SK-N-SH treated with all-trans-retinoic acid at 6 μM for 48 hours (cell line): ENCODE measurements at places on chromosomes 6 and 20.

DNA sequence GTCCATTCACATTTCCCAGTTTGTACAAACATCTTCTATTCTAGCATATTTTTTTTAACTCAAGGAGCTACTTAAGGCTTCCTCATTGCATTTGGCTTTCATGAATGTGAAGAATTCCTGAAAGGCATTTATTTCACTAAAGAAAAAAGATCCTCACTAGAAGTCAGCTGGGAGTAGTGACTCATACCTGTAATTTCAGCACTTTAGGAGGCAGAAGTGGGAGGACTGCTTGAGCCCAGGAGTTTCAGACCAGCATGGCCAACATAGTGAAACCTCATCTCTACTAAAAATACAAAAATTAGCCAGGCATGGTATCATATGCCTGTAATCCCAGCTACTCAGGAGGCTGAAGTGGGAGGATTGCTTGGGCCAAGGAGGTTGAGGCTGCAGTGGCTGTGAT, 30.9 kb upstream of the XRN2 start:
- no peak for ATAC-seq

- ATAC-seq = no peak
Measured at GRCh38 chr6:104050455-104050854, 809.3 kb downstream of the HACE1 start.

DNA sequence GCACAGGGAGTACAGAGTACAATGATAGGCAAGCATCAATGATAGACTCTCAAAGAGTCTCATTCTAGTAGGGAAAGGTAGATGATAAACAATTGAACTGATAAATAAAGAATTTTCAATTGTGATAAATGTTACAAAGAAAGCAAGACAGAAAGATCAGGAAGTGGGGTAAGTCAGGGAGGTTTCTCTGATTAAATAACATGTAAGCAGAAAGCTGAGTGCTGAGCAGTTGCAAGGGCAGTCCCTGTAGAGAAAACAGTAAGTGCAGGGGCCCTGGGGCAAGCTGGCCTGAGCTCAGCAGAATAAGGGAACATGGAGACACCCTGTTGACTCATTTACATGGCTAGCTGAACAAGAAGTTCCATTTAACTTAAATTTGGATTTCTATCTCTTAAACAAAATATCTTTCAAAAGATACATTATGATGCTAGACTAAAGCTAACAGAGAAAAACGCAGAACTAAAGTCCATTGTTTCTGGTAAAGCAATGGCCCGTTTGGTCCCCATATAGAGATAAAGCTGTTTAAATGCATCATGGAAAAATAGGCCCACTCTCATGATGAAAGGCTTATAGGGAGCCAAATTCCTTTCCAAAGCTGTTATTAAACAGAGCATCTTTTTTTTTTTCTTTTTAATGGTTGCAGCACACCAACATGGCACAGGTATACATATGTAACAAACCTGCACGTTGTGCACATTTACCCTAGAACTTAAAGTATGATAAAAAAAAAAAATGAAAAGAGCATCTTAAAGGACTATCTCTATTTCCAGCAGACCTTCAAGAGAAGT, 5.3 kb upstream of the TNFAIP3 start:
- ATAC-seq = no peak

GRCh38 chr6:56091159-56091869, 156.1 kb downstream of the COL21A1 start:
- peak; percentile 79 for ATAC-seq

- ATAC-seq = no peak
Measured at GRCh38 chr20:47031004-47031403, 136.4 kb downstream of the EYA2 start.

GRCh38 chr20:39019805-39020325, 57.7 kb downstream of the DHX35 start:
- no peak for ATAC-seq

DNA sequence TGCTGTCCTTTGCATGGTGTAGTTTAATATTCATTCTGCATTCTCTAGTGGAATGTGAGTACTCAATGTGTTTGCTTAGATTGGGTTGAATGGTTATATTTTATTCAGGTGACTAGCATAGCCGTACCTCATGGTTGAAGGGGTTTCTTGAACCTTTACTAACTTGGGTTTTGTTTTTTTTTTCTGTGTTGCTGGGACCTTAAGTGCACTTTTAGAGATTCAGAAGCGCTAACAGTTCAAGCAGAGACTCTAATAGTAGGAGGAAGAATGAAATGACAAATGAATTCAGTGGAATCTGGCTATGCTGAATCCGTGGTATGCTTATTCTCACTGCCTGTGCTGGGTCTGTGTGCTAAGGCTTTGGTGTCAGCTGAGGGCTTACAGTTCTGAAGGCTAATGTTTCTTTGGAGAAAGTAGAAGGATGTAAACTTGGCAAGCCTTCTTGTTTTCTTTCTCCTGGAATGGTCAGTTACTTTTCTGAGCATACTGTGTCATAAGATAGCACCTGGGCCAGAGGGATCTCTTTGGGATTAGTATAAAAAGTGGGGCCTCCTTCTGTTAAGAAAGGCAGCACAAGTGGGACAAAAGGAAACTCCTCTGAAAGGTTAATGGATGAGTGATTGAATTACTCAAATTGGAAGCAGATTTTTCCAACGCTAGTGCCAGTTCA, 28.7 kb downstream of the RNF144B start:
- peak; percentile 94 for ATAC-seq

DNA sequence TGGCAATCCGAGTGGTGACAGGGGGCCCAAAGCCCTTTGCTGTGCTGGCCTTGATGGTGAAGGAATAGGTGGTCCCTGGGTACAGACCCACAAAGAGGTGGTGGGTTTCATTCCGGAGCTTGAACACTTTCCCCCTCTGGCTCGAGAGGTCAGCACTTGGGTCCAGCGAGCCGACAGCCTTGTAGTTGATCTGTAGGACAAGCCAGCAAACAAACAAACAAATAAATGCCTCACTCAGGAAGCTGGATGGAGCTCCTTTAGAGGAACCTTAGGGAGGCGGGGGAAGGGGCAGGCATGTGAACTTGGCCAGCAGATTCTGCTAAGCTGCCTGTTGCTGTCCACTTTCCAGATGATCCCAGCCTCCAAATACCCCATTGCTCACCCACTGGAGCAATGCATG, 733.9 kb upstream of the CHD6 start:
- no peak for ATAC-seq

GRCh38 chr20:3470208-3470626, 601 bp upstream of the ATRN start:
- no peak for ATAC-seq

DNA sequence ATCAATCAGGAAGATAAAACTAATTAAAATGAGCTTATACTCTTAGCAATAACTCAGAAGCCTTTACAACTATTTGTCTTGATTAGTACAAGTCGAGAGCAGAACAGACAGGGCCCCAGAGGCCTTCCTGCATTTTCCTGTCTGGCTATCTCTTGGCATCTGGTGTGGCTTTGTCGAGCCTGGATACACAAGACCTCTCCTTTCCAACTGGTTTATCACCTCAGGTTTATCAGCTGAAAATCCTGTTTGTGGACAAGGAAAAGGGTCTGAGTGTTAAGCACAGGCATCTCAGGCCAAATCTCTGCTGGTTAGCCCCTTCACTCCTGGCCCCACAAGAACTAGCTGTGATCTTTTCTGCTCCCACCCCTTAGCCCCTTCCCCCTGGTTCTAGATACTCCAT, 32.6 kb downstream of the BAK1 start:
- ATAC-seq = no peak

DNA sequence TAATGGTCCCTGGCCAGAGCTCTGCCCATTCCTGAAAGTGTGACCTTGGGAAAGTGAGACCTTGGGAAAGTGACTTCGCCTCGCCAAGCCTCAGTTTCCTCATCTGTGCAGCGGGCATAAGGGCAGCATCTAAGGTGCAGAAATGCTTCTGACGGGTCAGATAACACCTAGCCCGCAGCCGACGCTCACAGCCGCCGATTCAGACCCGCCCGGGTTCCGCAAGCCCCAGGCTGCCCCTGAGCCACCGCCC, 486 bp downstream of the FKBP1A start:
- ATAC-seq = peak; percentile 14

DNA sequence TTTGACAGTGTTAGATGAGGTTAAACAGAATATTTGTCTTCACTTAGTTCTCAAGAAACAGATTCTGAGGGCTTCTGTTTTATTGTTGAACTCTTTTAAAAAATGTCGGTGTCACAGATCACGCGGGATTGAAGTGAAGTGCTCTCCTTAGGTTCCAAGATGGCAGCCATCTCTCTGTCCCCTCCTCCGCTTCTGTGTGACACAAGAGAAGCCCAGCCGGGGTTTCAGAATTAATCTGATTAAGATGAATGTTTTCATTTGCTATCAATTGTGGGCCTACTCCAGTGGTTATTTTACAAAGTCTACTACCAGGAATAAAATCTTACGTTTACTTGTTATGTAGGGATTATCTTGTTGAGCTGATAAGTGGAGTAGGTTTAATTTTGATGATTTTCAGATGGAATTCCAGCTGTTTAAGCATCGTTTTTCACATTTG, 10.9 kb downstream of the HIVEP1 start:
- no peak for ATAC-seq

- ATAC-seq = peak; percentile 51
Measured at GRCh38 chr6:150894935-150895552, 29.5 kb downstream of the MTHFD1L start.

- ATAC-seq = no peak
Measured at GRCh38 chr20:25464501-25465242, 57.2 kb downstream of the GINS1 start.

- ATAC-seq = no peak
Measured at GRCh38 chr6:110075406-110075805, 97.3 kb downstream of the GPR6 start.

- ATAC-seq = no peak
Measured at GRCh38 chr20:63337786-63338420, 23.2 kb downstream of the CHRNA4 start.

- ATAC-seq = peak; percentile 92
Measured at GRCh38 chr6:33014841-33015634, 5.6 kb upstream of the HLA-DOA start.

DNA sequence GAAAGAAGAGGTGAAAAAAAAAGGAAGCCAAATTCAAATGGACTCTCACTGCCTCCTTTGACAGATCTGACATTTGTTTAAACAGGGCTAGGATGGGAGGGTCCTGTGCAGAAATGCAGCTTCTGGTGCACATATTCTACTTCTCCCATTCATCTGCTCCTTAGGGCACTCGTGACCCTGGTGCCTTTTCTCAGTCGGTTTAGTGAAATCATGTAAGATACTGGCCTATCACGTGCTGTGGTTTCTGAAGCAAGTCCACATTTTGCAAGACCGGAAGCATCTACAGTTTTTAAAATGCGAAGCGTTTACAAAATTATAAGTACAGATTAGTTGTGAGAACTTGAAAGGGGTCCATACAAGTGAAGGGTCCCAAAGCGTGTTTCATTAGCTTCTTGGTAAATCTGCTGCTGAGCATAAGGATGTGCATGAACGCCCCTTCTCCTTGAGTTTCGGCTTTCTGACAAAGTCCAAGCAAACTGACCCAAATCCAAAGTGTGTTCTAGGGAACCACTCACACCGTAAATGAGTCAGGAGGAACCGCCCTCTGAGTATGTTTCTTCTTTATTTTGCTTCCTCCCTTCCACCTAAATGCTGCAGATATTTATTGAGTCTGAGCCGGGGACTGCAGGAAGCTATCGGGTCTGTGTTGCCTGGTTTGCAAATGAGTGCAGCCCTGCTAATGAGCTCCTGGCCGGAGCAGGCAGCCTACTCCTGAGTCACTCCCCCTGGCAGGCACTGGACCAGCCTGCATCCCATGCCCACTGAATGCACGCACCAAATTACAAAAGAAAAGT, 323.8 kb upstream of the JARID2 start:
- no peak for ATAC-seq

GRCh38 chr6:31663126-31663960, 1.5 kb downstream of the GPANK1 start:
- ATAC-seq = no peak

DNA sequence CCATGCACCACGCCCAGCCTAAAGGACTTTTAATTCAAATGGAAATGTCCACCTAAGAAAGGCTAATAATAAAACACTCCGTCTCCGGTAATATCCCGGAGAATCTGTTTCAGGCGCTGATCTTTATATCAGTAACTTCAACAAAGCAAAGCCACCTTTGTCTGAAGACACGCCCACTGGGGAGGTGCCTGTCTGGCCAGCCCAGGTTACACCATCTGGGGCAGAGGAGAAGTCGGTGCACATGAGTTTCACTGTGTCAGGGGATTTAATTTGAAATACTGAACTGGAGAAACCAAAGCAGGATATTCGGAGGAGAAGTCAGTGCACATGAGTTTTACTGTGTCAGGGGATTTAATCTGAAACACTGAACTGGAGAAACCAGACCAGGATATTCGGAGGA, 9.4 kb downstream of the SERPINB6 start:
- no peak for ATAC-seq

- no peak for ATAC-seq
Measured at GRCh38 chr20:49161428-49162152, 26.5 kb downstream of the STAU1 start.

GRCh38 chr6:149458806-149459205, 26.0 kb downstream of the ZC3H12D start:
- ATAC-seq = no peak

DNA sequence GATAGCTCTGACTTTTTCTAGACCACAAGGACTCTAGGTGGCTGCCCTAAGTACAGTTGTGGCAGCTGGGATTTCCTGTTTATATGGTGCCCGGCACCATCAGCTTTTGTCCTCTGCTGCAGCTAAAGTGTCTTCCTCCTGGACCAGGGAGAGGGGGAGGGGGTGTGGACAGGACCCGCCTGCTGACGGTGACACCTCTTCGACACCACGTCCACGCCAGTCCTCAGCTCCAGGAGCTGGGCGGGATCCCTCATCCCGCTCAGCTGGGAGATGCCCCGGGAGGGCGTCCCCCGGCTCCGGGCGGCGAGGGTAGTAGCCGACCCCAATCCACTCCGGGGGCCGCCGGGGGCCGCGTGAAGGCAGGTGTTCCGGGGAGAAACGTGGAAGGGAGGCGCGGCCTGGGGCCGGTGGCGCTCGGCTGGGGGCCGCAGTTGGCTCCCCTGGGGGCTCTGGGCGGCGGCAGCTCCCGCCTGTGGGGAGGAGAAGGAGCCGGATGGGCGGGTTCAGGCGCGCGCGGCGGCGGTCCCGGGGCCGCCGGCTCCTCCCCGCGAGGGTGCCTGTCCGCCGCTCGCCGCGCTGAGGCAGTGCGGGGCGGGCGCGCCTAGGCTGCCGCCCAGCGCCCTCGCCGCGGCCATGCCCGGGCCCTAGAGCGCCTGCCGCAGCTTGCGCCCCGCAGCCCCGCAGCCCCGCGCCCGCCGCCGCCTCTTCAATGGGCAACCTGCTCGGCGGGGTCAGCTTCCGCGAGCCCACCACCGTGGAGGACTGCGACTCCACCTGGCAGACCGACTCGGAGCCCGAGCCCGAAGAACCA, at the start of gene OGFRL1:
Gene OGFRL1, plus strand, starts transcription at position 584 of the 811 bp plus-strand sequence. Its CDS starts 126 bp downstream, at position 710.
- peak; percentile 97 for ATAC-seq

DNA sequence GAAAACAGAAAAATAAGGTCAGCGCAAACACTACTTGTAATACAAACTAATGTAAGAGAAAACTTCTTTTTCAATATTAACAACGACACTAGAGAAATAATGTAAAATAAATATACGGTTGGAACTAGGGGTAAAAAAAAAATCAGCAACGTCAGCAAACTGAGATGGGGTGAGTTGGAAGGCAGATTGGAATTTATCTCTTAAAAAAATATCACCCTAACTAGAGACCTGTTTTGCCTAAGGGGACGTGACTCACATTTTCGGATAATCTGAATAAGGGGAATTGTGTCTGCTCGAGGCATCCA, 705 bp upstream of the UTRN start:
- ATAC-seq = no peak

GRCh38 chr6:72446430-72446829, 175.4 kb upstream of the KCNQ5 start:
- ATAC-seq = peak; percentile 59; the same call in 2 of the 3 replicates
